Heart right ventricle (tissue), 16 donors: ENCODE measurements at places on chromosomes 3 and 15. TPM values are rescaled to one million over a fixed set of nuclear protein-coding genes. Genes with fewer than 3 reads are reported as not detected.

The SPCS1 gene
- total RNA-seq: 78.8 TPM

The ECE2 gene
- total RNA-seq: not detected

The ZIC4 gene
- total RNA-seq: not detected

The USP50 gene
- total RNA-seq: not detected

The CHDH gene
- 2.7 TPM for total RNA-seq

The AADACL2 gene
- total RNA-seq: not detected

The CPNE4 gene
- total RNA-seq: 38.5 TPM

The LZTFL1 gene
- 11.4 TPM for total RNA-seq

GRCh38 chr15:91228383-91228782, 128.3 kb downstream of the SV2B start:
- no peak for DNase-seq
- H3K27me3 ChIP-seq: no peaks in the 10 kb centered on the region
- H3K4me3 ChIP-seq: no peak overlapping the region

GRCh38 chr15:40242213-40242599, 3.3 kb downstream of the PAK6 start:
- H3K4me1 ChIP-seq: peaks cover 9% of the 10 kb centered on the region
- H3K27ac ChIP-seq: no peak overlapping the region
- no peak overlapping the region for H3K4me3 ChIP-seq
- DNase-seq: no peak
- no peaks in the 10 kb centered on the region for H3K36me3 ChIP-seq
- H3K27me3 ChIP-seq: no peaks in the 10 kb centered on the region

GRCh38 chr3:173892547-173892946, 495.0 kb downstream of the NLGN1 start:
- no peaks in the 10 kb centered on the region for H3K4me1 ChIP-seq
- DNase-seq: no peak
- no peaks in the 10 kb centered on the region for H3K27me3 ChIP-seq
- no peak overlapping the region for H3K4me3 ChIP-seq
- no peaks in the 10 kb centered on the region for H3K36me3 ChIP-seq
- no peak overlapping the region for H3K27ac ChIP-seq

- no peaks in the 10 kb centered on the region for H3K36me3 ChIP-seq
- no peak overlapping the region for H3K4me3 ChIP-seq
- H3K27ac ChIP-seq: peak overlapping the region; percentile 54
- no peaks in the 10 kb centered on the region for H3K27me3 ChIP-seq
- H3K4me1 ChIP-seq: no peaks in the 10 kb centered on the region
Measured at GRCh38 chr3:100650651-100651619, 41.5 kb downstream of the ADGRG7 start.

GRCh38 chr3:61819861-61820260, 258.5 kb downstream of the PTPRG start:
- H3K4me3 ChIP-seq: no peak overlapping the region
- no peak for DNase-seq
- H3K27me3 ChIP-seq: no peaks in the 10 kb centered on the region
- no peaks in the 10 kb centered on the region for H3K36me3 ChIP-seq
- peaks cover 14% of the 10 kb centered on the region for H3K4me1 ChIP-seq

DNA sequence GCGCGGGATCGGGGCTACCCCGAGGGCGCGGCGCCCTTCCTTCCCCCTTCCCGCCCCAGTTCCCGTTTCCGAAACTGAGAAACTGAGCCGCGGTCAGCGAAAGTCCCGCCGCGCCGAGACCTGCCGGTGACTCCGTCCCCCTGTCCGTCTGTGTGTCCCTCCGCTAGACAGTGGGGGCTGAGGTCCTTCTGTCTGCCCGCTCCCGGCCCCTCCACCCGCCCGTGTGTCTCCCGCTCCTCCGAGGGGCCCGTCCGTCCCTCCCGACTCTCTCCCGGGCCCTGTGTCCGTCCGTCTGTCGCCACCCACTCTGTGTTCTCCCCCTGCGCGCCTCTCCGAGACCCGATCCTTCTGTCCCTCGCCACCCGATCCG, 426 bp downstream of the PRKCD start:
- H3K27me3 ChIP-seq: no peaks in the 10 kb centered on the region
- peak overlapping the region; percentile 27 for H3K27ac ChIP-seq
- peak; percentile 54 for DNase-seq
- peaks cover 32% of the 10 kb centered on the region for H3K4me1 ChIP-seq
- peak overlapping the region; percentile 92 for H3K4me3 ChIP-seq

GRCh38 chr3:153973722-153974265, 147.4 kb upstream of the ARHGEF26 start:
- H3K4me3 ChIP-seq: no peak overlapping the region
- no peaks in the 10 kb centered on the region for H3K36me3 ChIP-seq
- no peak for DNase-seq
- H3K27me3 ChIP-seq: no peaks in the 10 kb centered on the region
- H3K4me1 ChIP-seq: peaks cover 17% of the 10 kb centered on the region
- no peak overlapping the region for H3K27ac ChIP-seq

DNA sequence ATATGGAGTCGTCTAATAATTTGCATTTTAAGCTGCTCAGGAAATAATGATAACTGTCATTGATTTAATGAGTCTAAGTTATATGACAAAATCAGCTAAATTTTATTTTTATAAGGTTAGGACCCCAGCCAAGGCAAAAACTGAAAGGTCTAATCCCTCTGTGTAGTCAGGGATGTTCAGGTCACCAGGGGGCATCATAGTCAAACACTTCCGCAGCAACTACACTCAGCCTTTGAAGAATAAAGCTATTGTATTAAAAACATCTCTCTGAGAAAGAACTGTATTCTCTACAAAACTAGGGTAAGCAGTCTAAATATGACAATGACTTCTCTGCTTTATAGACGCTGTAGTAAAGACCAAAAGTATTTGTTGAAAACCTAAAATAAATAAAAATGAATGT, 15.0 kb downstream of the INTS14 start:
- H3K4me1 ChIP-seq: no peaks in the 10 kb centered on the region
- H3K36me3 ChIP-seq: peaks cover 97% of the 10 kb centered on the region
- no peak overlapping the region for H3K27ac ChIP-seq
- no peak overlapping the region for H3K4me3 ChIP-seq

- H3K36me3 ChIP-seq: no peaks in the 10 kb centered on the region
- H3K4me3 ChIP-seq: no peak overlapping the region
- H3K27ac ChIP-seq: no peak overlapping the region
- H3K27me3 ChIP-seq: no peaks in the 10 kb centered on the region
Measured at GRCh38 chr15:91723959-91724358, 129.5 kb upstream of the SLCO3A1 start.

DNA sequence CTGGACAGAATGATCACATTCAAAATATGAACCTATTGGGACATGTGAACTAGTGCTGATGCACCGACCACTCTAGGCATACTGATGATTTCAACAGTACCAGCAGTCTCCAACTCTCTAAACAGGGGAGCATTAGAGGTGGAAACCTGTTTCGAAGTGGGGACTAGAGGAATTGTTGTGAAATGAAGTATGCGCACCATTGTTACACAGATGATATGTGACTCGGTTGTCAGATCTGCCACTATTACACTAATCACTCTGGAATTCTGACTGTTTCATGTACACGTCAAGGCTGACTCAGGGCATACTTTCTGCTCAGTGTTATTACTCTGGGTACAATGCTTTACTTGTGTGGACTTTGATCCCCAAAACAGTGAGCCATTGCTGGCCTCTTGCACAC, 198.2 kb upstream of the UBE2E2 start:
- DNase-seq: no peak
- no peaks in the 10 kb centered on the region for H3K36me3 ChIP-seq
- no peaks in the 10 kb centered on the region for H3K4me1 ChIP-seq

- DNase-seq: no peak
- no peaks in the 10 kb centered on the region for H3K27me3 ChIP-seq
- H3K36me3 ChIP-seq: no peaks in the 10 kb centered on the region
- no peak overlapping the region for H3K4me3 ChIP-seq
- no peak overlapping the region for H3K27ac ChIP-seq
Measured at GRCh38 chr3:197369545-197369944, 71.1 kb upstream of the DLG1 start.

DNA sequence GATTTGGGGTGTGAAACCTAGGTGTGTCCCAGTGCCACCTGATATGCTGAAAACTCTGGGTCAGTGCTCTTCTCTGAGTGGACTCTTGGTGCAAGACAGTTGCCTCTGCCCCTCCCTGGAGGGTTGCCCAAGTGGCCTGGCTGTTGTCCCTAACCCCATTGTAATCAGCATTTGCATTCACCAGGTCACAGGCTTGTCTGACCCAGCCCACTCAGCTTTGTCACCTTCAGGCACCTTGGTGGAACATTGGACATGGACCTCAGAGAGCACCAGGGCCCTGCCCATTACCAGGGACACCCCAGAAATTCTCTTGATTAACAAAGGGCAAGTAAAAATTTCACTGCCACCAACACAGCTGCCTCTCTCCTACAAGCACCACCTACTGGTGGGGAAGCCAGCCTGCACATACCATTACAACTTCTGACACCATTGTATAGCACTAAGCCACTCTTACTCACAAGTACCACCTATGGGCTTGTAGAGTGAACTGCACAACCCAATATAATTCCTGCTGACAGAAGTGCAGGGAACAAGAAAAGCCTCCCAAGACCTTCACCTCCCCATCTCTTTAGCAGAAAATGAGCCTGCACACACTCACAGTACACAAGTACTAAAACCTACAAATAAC, 324.6 kb downstream of the EPHA6 start:
- no peaks in the 10 kb centered on the region for H3K27me3 ChIP-seq
- no peak overlapping the region for H3K27ac ChIP-seq
- no peak overlapping the region for H3K4me3 ChIP-seq

- no peak overlapping the region for H3K4me3 ChIP-seq
- DNase-seq: no peak
- H3K27ac ChIP-seq: no peak overlapping the region
- H3K36me3 ChIP-seq: no peaks in the 10 kb centered on the region
- peaks cover 6% of the 10 kb centered on the region for H3K4me1 ChIP-seq
Measured at GRCh38 chr3:151166161-151166560, 36.9 kb downstream of the GPR171 start.

DNA sequence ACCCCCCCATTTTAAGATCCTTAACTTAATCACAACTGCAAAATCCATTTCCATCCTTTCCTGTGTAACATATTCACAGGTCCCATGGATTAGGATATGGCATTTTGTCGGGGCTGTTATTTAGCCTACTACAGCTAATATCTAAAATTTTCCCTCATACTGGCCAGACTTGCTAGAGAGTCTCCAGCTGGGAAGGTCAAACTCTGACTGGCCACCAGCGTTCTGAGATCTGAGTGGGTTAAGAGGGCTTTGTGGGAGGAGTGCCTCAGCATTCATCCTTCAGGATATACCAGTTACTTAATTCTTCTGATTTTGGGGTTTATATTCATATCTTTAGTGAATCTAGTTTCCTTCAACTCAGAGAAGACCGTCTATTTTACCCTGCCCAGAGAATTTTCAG, 17.7 kb downstream of the TM4SF18 start:
- no peaks in the 10 kb centered on the region for H3K27me3 ChIP-seq
- H3K4me3 ChIP-seq: no peak overlapping the region
- no peaks in the 10 kb centered on the region for H3K4me1 ChIP-seq
- no peaks in the 10 kb centered on the region for H3K36me3 ChIP-seq
- no peak overlapping the region for H3K27ac ChIP-seq
- no peak for DNase-seq

GRCh38 chr3:119541547-119541946, 17.9 kb downstream of the CD80 start:
- H3K4me1 ChIP-seq: no peaks in the 10 kb centered on the region
- H3K27me3 ChIP-seq: no peaks in the 10 kb centered on the region
- no peak overlapping the region for H3K27ac ChIP-seq
- no peak overlapping the region for H3K4me3 ChIP-seq

GRCh38 chr15:95932676-95933075, 397.8 kb upstream of the NR2F2 start:
- no peaks in the 10 kb centered on the region for H3K36me3 ChIP-seq
- H3K27ac ChIP-seq: no peak overlapping the region
- H3K4me1 ChIP-seq: no peaks in the 10 kb centered on the region
- no peak overlapping the region for H3K4me3 ChIP-seq

GRCh38 chr3:122794779-122795673, at the start of gene SLC49A4:
TSS of gene SLC49A4 (plus strand) at chr3:122795069. CDS start at chr3:122795193, 124 bp downstream.
- H3K4me3 ChIP-seq: peak within 1 kb of the TSS; percentile 88
- no peaks in the 10 kb centered on the region for H3K27me3 ChIP-seq
- H3K4me1 ChIP-seq: peaks cover 56% of the 10 kb centered on the region
- peak; percentile 63 for DNase-seq

DNA sequence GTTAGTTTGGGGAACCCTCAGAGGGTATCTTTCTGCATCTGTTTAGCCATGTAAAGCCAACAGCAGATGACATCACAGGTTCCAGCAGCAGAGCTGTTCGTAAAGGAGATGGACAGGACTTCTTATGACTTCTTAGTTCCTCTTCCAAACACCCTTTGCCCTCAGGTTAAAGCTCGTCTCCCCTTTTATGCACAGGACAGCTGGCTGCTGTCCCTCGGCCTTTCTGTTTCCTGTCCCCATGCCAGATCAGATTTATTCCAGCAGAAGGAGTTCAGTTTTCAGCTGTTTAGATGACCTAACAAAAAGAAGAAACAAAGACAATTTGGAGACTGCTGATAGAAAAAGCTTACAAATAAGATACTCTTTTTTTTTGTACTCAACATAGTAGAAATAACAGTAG, 45.1 kb downstream of the SEC22A start:
- H3K4me1 ChIP-seq: peaks cover 26% of the 10 kb centered on the region
- H3K27me3 ChIP-seq: no peaks in the 10 kb centered on the region
- no peak overlapping the region for H3K27ac ChIP-seq
- H3K36me3 ChIP-seq: no peaks in the 10 kb centered on the region
- no peak for DNase-seq

- H3K4me1 ChIP-seq: no peaks in the 10 kb centered on the region
- H3K36me3 ChIP-seq: no peaks in the 10 kb centered on the region
- DNase-seq: peak; percentile 42
- no peak overlapping the region for H3K27ac ChIP-seq
- H3K27me3 ChIP-seq: no peaks in the 10 kb centered on the region
Measured at GRCh38 chr3:62529230-62529629, 155.9 kb upstream of the FEZF2 start.

DNA sequence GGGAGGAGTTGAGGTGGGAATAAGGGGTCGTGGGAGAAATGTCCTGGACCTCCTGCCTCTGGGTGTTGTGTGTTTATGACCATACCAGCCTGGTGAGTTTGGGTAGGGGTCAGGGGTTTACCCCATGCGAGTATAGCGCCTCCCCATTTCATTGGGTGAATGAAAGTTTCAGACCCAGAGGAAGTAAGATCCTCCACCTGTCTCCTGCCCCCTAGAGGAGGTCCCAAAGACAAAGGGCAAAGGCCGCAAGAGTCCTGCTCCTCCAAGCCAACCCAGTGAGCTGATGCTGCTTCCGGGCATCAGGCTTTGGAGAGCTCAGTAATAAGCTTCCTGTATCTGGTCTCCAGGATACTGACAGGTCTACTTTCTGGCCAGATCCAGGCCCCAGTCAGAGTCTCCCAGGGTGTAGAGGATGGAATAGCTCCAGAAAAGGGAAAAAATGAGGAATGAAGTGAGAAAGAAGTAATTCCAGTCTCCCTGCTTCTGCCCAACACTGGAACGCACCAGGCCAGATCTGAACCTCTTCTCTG, 6.4 kb upstream of the TBC1D21 start:
- H3K27ac ChIP-seq: no peak overlapping the region
- H3K4me3 ChIP-seq: no peak overlapping the region
- DNase-seq: no peak
- H3K36me3 ChIP-seq: no peaks in the 10 kb centered on the region

- H3K27me3 ChIP-seq: no peaks in the 10 kb centered on the region
- peaks cover 4% of the 10 kb centered on the region for H3K36me3 ChIP-seq
- no peaks in the 10 kb centered on the region for H3K4me1 ChIP-seq
Measured at GRCh38 chr3:161273589-161274218, 52.6 kb downstream of the NMD3 start.

- no peaks in the 10 kb centered on the region for H3K27me3 ChIP-seq
- no peaks in the 10 kb centered on the region for H3K4me1 ChIP-seq
- no peaks in the 10 kb centered on the region for H3K36me3 ChIP-seq
- no peak for DNase-seq
- no peak overlapping the region for H3K27ac ChIP-seq
- no peak overlapping the region for H3K4me3 ChIP-seq
Measured at GRCh38 chr3:122619040-122619439, 41.6 kb downstream of the PARP15 start.

- H3K27me3 ChIP-seq: no peaks in the 10 kb centered on the region
- peak overlapping the region; percentile 95 for H3K27ac ChIP-seq
- peak overlapping the region; percentile 90 for H3K4me3 ChIP-seq
- H3K4me1 ChIP-seq: peaks cover 4% of the 10 kb centered on the region
Measured at GRCh38 chr3:98732286-98733052, 30.7 kb upstream of the ST3GAL6 start.
